ENCODE measurements at places on chromosomes 7 and 10. TPM values are rescaled to one million over a fixed set of nuclear protein-coding genes. Genes with fewer than 3 reads are reported as not detected.

EVX1 gene
- not detected for total RNA-seq

NODAL gene
- total RNA-seq = not detected

SPDYE16 gene
- not detected for total RNA-seq

RSPH10B gene
- not detected for total RNA-seq

RSPH10B2 gene
- total RNA-seq = not detected

SMO gene
- 15.3 TPM for total RNA-seq

GNGT1 gene
- not detected for total RNA-seq

TUBB8 gene
- total RNA-seq = not detected

All from IMR-90 (cell line).